ENCODE measurements at places on chromosomes 5 and 9.
A peak's percentile ranks its signal among the peaks of the same experiment; 100 is the strongest.

GRCh38 chr5:39190311-39191102, 28.9 kb downstream of the FYB1 start:
- no peak for DNase-seq

GRCh38 chr5:174355208-174355612, 309.7 kb downstream of the NSG2 start:
- no peak for DNase-seq

- no peak for DNase-seq
Observed at GRCh38 chr9:108535526-108535925, 320.3 kb downstream of the ACTL7B start.

GRCh38 chr9:83744206-83744605, 36.4 kb upstream of the UBQLN1 start:
- no peak for DNase-seq

- DNase-seq, result no peak
Observed at GRCh38 chr9:75088646-75089372, 495 bp downstream of the OSTF1 start.

GRCh38 chr5:68266457-68266856, 50.9 kb downstream of the PIK3R1 start:
- DNase-seq, result no peak

DNA sequence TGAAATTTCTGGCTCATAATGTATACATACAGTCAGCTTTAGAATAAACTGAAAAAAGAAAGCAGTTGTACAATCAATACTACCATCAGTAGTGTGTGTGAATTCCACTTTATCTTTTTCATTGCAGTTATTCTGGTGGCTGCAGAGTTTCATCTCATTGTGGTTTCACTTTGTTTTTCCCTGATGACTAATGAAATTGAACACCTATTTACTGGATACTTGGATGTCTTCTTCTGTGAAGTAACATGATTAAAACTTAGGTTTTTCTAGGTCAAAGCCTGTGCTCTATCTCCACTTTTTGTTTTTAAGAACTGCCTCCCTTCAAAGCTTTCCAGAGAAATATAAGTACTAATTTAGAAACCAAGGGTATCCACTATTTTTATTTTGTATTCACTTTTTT, 174.3 kb downstream of the TRPM3 start:
- no peak for DNase-seq

DNA sequence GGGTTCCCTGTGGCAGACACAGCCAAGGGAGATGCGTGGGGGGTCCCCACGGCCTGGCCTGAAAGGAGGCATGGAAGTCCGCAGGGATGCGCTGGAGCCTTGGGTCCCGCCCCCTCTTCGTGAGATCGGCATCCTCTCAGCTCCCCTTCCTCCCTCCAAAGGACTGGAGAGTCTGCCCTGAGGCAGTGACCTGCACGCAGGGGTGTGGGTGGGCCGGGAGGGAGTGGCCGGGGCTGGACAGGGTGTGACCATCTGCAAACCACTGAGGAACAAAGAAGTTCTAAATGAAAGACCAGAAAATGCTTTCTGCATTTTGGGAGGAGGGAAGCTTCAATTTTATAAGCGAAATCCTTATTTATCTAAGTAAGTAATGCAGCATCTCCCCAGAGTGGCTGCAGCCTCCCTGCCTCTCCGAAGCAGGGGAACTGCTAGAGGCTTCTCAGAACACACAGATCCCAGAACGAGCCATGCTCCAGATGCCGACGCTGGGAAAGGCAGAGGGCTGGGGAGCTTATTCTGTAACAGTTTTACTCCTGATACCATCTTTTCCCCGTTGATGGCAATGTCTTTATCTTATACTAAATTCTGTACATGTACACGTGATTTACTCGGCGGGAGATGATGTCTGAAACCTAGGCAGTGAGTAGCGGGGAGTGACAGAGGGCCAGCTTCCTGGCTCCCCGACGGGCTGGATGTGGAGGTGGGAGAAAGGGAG, 221.7 kb downstream of the FANCC start:
- DNase-seq, result no peak

DNA sequence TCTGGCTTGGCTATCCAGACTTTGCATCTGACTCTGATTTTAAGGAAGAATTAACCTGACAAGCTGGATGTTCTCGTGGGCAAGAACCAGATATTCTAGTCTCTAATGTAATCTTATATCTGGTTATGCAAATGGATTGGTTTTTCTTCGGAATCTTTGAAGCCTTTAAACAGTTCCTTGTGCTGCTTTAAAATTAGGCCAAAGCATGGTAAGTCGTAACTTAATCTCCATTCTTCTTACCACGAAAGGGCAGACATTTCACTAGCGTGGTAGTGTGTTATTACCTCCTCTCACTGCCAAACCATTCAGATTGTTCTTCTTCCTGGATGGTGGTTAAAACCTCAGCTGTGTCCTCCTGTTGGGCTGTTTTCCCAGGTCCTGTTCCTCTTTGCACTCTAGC, 34.1 kb upstream of the TTC23L start:
- no peak for DNase-seq

GRCh38 chr5:65113771-65114170, 345.0 kb downstream of the CWC27 start:
- no peak for DNase-seq

GRCh38 chr5:865168-865521, 14.4 kb upstream of the ZDHHC11 start:
- DNase-seq, result no peak

GRCh38 chr9:131275332-131276093, 797 bp downstream of the FAM78A start:
- no peak for DNase-seq

- no peak for DNase-seq
Observed at GRCh38 chr5:150338546-150338945, 19.0 kb upstream of the TCOF1 start.

- DNase-seq, result no peak
Observed at GRCh38 chr9:131984564-131984963, 95.1 kb downstream of the MED27 start.

DNA sequence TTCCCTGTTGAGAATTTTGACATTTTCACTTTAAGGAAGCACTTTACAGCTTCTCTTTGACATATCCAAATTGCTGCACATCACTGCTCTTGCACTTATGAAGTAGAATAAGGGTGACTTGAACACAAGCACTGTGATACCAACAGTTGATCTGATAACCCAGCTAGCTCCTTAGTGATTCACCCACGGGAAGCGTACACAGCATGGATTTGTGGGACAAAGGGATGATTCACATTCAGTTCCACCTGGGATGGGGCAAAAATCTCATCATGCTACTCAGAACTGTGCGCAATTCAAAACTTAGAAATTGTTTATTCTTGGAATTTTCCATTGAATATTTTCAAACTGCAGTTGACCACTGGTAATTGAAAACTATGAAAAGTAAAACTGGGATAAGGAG, 1565.5 kb upstream of the CDH9 start:
- DNase-seq, result no peak

GRCh38 chr5:175694371-175695160, 36.7 kb downstream of the HRH2 start:
- DNase-seq, result no peak

- no peak for DNase-seq
Observed at GRCh38 chr9:1920386-1920785, 94.8 kb upstream of the SMARCA2 start.

- DNase-seq, result no peak
Observed at GRCh38 chr5:118956727-118957126, 31.6 kb downstream of the DTWD2 start.

- DNase-seq, result no peak
Observed at GRCh38 chr5:3342271-3343100, 253.1 kb upstream of the IRX1 start.

- DNase-seq, result no peak
Observed at GRCh38 chr5:123776761-123777160, 264.8 kb downstream of the CSNK1G3 start.

DNA sequence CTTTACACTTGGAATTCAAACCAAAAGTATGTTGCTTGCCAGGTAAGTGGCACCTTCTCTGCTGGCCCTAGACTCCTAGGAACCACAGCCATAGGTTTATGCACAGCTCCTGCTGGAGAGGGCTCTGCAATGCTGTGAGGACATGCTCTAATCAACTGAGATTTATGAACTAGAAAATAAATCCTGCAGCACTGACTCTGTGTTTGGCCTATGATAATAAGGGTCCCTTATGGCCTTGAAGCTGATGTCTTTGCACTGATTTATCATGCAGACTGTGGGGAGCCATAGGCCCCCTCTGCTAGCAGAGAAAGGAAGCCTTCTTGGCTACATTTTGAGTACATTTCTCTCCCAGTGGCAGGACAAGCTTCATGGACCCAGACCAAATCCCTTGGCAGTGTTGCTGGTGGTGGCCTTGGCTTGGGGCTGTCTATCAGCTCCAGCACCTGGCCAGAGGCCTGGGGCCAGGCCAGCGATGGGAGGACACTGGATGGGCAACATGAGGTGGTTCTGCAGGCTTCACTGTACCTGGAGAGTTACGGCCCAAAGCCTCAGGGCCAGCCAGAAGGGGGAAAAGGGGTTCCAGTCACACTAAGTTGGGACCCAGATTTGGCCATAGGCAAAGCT, 178.0 kb downstream of the SEMA6A start:
- DNase-seq, result no peak

GRCh38 chr5:164553851-164554250, 1048.4 kb downstream of the MAT2B start:
- DNase-seq, result no peak

- DNase-seq, result peak; percentile 96
Observed at GRCh38 chr5:132003170-132003744, 8.2 kb downstream of the ACSL6 start.

DNA sequence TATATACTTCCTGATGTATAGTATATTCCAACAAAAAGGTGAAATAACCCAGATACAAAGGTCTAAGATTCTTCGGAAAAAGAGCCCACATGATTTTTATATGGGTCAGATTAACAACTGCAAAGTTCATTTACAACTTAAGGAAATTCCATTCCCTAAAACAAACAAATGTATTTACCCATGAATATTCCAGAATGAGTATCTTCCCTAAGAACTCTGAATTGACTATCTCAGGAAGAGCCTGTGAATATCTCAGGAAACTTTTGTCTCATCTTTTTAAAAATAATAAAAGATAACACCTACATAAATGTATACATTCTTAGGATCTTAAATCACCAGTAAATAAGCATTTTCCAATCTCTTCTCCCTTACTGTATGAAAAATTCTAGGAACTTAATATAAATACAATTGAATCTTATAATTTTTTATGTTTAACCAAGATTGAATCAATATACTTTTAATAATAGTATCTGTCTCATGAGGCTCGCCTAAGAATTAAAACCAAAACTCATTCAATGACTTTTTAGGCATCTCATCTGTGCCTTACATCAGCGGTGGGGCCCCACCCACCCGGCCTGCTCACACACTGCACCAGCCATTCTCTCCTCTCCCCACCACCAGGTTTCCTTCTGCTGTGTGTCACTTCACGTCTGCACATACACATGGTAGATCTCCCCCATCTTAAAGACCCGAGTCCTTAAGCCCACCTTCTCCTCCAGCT, 78.1 kb downstream of the RAPGEF1 start:
- DNase-seq, result no peak

GRCh38 chr9:109520475-109521132, 22.5 kb upstream of the PTPN3 start:
- no peak for DNase-seq

GRCh38 chr9:95999390-95999789, 123.9 kb downstream of the ERCC6L2 start:
- no peak for DNase-seq

GRCh38 chr5:43859309-43859708, 256.3 kb downstream of the NNT start:
- DNase-seq, result no peak

DNA sequence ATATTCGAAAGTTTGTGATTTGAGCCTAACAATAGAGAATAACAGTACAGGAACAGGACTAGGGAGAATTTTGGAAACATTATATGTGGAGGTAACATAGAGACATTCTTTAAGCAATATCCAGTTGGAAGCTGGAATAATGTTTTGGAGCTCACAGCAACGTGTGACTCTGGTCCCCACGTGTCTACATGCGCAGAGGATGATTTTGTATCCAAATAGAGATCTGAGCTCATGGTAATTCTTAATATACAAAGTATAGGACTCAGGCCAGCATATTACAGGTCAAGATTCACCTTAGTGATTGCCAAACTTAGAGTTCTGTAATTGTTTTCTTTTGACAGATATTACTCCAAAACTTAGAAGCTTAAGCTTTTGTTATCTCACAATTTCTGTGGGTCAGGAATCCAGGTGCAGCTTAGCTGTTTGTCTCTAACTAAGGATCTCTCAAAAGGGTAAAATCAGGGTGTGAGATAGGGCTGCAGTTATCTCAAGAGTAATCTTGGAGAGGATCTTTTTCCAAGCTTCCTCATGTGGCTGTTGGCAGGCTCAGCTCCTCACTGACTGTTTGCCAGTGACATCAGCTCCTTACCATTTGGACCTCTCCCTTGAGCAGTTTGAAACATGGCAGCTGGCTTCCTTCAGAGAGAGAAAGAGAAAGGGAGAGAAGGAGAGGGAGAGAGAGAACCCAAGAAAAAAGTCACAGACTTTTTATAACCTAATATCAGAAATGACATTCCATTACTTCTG, 272.0 kb upstream of the ZNF462 start:
- DNase-seq, result no peak

DNA sequence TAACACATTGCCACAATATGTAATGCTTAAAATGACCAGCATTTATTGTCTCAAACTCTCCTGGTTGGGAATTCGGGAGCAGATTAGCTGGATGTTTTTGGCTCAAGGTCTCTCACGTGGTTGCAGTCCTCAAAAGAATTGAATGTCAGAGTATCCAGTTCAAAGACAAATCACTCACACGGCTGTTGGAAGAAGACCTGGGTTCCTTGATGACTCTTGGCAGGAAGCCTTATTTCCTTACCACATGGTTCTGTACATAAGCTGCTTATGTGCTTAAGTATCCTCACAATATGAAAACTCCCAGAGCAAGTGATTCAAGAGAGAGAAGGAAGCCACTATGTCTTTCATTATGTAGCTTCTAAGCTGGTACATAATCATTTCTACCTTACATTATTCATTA, 230.3 kb upstream of the PTPRD start:
- DNase-seq, result no peak

DNA sequence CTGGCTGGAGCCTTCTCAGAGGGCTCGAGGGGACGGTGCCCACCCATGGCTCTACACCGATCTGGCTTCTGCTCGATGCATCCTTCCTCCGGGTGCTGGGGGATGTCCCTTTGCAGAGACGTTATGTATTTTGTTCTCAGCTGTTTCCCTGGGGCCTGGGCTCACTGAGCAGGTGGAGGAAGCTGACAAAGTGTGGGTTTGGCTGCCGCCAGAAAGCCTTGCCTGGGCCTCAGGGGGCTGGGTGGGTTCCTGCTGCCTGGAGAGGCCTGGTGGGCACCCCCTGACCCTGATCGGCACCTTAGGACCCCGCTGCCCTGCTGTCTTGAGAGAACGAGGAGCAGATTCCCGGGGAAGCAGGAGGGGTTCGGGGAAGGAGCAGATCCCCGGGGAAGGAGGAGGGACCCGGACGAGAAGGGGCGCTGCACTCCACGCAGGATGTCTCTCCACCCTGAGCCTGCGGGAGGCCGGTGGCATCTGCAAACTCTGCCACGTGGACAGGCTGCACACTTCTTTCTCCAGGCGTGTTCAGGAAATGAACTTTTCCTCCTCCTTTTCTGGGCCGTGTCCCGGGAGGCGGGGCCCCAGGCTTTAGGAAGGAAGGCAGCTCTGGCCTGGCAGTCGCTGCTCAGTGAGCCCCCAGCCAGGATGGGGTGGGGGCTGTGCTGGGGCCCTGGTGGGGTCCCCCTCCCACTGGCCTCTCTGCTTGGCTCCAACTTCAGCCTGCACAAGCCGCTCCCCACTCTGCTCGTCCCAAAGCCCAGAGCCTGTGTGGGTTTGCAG, 148.9 kb downstream of the RXRA start:
- DNase-seq, result no peak

- no peak for DNase-seq
Observed at GRCh38 chr5:132501961-132502931, 11.7 kb upstream of the IRF1 start.

All from substantia nigra (tissue), 51 donors.